Stimulated activated CD8-positive, alpha-beta memory T cell treated with anti-CD3 and anti-CD28 coated beads, Interleukin-4, amount 100 ng/mL, for 1 hour (primary cell): ENCODE measurements at places on chromosomes 4 and X.

- no peak for DNase-seq
These were observed 94.5 kb upstream of the MXRA5 start for GRCh38 chrX:3440981-3441380.

DNA sequence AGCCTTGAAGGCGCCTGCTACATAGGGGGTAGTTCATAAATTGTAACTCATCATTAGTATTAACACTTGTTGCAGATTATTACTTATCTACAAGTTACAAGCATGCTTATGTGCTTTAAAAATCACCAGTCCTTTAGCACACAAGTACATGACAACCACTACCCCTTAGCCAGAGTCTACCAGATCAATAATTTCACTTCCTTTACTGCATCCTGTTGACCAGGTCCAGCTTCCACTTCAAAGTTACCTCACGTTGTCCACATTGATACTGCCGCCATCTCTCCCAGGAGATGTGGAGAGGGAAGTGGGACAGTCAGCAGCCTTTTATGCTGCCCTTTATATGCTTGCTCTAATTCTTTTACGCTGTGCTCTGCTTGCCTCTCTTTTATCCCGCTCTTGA, 231.3 kb upstream of the CXXC4 start:
- no peak for DNase-seq

DNA sequence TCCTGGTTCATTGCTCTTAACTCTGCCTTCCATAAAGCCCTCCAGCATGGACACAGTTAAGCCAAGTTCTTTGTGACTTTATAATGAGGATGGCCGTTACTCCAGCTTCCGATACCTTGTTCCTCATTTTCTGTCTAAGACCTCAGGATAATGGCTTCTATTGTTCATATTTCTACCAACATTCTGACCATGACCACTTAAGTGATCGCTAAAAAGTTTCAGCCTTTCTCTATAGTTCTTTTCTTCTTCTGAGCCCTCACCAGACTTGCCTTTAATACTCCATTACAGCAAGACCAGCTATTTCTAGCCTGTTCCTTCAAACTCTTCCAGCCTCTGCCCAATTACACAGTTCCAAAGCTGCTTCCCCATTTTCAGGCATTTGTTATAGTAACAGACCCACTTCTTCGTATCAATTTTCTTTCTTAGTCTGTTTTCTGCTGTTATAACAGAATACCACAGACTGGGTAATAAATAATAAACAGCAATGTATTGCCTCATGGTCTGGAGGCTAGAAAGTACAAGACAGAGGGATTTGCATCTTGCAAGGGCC, 12.3 kb downstream of the RNF175 start:
- DNase-seq: no peak

DNA sequence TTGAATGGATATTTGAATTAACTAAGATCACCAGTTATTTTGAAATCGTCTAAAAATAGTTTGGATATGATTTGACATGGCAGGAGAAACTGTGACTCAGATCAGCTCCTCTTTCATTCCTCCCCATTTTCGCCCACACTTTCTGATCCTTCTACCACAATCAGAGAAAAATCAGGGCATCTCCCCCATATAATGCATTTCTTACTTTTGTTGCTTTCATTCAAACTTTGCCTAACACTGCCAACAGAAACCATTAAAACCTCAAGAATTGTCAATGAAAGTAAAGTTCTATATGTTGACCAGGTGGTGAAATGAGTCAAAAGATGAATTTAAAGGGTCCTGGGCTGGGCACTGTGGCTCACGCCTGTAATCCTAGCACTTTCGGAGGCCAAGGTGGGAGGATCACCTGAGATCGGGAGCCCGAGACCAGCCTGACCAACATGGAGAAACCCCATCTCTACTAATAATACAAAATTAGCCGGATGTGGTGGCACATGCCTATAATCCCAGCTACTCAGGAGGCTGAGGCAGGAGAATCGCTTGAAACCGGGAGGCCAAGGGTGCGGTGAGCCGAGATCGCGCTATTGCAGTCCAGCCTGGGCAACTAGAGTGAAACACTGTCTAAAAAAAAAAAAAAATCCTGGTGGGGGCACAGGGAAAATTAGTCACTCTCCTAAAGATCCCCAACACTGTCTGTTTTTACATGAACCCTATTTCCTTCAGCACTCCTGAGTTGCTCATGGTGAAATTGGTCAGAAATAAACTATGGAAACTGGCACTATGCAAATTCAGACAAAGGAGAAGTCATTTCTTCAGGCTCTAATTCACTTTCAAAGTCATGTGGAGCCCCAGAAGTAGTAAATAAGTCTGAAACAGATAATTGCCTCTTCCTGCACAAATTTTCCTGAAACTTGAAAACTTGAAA, 122.8 kb upstream of the NOCT start:
- no peak for DNase-seq

- no peak for DNase-seq
These were observed 225.5 kb downstream of the AFAP1 start for GRCh38 chr4:7714176-7714575.

- DNase-seq: peak; percentile 21
These were observed 6.8 kb upstream of the CLCN5 start for GRCh38 chrX:49915361-49916222.

- DNase-seq: no peak
These were observed 7.6 kb downstream of the CITED1 start for GRCh38 chrX:72297953-72298730.

DNA sequence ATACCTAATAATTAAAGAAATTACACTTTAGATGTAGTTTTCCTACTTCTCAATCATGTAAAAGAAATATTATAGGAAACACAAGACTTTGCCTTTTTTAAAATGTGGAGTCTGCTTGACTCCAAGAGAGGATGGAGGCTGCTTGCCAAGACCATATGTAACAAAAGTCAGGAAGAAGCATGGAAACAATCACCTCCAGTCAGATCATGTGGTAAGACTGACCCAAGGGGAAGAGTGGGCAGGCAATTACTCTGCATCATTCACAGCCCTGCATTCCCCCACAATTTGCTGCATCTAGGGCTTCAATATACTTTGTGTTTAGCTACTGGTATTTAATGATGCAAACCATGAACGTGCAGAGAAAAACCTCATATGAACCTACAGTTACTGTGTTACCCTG, 78.0 kb upstream of the RXFP1 start:
- no peak for DNase-seq
